ENCODE measurements at places on chromosomes 7 and 10.
A peak's percentile ranks its signal among the peaks of the same experiment; 100 is the strongest.

GRCh38 chr10:102492983-102493382 lies 9.5 kb downstream of the ACTR1A start:
- no peak for DNase-seq

DNA sequence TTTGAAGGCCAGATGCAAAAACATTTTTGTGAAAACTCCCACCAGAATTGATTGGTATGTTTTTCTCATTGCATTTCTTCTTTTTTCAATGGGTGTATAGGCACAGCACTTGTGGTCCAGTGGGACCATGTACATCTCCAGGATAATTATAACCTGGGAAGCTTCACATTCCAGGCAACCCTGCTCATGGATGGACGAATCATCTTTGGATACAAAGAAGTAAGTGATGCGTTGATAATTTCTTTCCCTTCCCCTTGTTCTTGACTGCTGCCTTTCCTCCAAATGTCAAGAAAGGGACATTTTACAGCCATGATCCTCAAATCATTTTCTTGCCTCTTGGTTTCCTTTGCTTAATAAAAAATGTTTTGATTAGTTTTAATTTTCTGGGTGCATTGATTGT lies 331.5 kb downstream of the PLXDC2 start:
- DNase-seq, result no peak

- no peak for DNase-seq
Observed at GRCh38 chr7:119515214-119515613, 757.8 kb upstream of the KCND2 start.

DNA sequence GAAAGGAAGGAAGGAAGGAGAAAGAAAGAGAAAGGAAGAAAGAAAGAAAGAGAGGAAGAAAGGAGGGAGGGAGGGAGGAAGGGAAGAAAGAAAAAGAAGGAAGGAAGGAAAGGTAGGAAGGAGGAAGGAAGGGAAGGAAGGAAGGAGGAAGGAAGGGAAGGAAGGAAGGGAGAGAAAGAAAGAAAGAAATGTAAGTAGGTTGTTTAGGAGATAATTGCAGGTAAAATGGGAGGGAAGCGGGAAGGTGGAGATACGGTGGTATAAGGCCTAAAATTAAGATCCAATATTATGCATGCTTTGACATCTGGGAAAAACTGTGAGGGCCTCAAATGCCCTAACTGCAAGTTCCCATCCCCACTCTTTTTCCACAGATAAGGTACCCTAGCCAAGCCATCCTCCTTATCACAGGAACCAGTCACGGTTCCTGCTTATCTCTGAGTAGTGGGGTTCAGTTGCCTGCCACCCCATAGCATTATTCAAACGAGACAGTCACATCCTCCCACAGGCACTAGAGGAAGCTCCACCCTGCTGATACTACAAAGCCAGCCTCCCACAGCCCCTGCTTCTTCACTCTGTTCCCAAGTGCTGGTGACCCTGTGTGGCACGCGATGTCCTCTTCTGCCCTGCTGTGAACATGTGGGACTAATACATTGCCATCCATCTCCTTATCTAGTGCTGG lies 28.7 kb downstream of the ST8SIA6 start:
- peak; percentile 18 for DNase-seq

DNA sequence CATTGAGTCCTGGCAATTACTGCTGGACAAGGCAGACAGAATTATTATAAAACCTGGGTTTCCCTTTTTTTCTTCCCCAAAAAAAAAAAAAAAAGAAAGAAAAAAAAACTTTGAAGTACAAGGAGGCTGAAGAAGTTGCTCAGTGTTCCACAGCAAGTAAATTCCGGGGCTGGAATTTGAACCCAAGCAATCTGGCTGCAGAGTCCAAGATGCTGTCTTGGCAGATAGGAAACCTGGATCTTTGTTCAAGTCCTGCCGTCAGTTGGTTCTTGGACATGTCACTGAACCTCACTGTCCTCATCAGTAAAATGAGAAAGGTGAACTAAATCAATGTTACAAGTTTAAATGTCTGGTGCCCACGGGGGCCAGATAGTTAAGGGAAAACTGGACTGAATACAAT lies 35.3 kb downstream of the ARID5B start:
- DNase-seq, result no peak

GRCh38 chr7:7706101-7706511 lies 12.3 kb downstream of the RPA3 start:
- no peak for DNase-seq

- no peak for DNase-seq
Observed at GRCh38 chr7:13240349-13240748, 552.9 kb downstream of the ARL4A start.

GRCh38 chr7:85509476-85509875 lies 322.6 kb upstream of the SEMA3D start:
- no peak for DNase-seq

GRCh38 chr7:121262221-121262620 lies 66.6 kb upstream of the WNT16 start:
- no peak for DNase-seq

DNA sequence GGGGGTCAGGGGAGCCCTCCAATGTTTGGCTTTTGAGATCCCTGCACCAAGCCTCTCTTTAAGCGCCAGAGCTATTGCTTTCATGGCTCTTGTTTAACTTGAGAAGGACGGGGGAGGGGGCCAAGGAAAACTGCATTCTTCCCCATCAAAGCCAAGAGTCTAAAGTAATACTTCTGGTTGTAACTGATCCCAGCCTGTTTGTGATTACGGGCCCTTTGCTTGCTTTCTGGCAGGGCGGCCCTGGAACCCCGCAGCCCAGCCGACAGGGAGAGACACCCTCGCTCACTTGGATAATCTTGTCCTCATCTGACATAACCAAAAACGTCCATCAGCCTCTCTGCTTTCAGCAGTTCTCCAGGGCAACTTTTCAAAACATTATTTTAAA lies 154.7 kb downstream of the NEURL1 start:
- no peak for DNase-seq

DNA sequence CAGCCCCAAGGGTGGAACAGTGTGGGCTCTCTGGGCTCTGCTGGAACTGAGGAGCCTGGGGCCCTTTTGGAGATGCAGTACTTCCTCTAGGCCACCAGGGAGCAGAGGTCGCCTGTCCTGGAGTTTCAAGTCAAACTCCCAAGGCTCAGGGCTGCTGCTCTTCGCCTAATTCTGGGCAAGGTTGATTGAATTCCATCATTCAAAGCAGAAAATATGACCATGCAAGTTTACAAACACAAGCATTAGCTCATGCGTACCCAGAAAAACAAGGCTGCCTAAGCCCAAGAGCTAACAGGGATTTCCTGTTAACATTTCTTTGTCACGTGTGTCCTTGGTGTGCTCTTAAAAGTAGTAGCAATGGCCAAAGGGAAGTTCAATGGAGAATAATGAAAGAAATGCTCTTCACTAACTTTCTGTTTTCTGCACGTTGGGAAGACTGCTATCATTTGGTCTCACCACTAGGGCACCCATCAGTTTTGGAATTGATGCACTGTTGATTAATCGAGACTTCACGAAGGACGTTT lies 20.1 kb downstream of the LDB3 start:
- peak; percentile 82 for DNase-seq

GRCh38 chr7:114008696-114009095 lies 89.9 kb upstream of the PPP1R3A start:
- no peak for DNase-seq

GRCh38 chr7:154186811-154187210 lies 134.6 kb downstream of the DPP6 start:
- no peak for DNase-seq

- peak; percentile 3 for DNase-seq
Observed at GRCh38 chr10:19713800-19714525, 102.3 kb upstream of the PLXDC2 start.

GRCh38 chr7:96136600-96137239 lies 185.2 kb downstream of the SLC25A13 start:
- no peak for DNase-seq

DNA sequence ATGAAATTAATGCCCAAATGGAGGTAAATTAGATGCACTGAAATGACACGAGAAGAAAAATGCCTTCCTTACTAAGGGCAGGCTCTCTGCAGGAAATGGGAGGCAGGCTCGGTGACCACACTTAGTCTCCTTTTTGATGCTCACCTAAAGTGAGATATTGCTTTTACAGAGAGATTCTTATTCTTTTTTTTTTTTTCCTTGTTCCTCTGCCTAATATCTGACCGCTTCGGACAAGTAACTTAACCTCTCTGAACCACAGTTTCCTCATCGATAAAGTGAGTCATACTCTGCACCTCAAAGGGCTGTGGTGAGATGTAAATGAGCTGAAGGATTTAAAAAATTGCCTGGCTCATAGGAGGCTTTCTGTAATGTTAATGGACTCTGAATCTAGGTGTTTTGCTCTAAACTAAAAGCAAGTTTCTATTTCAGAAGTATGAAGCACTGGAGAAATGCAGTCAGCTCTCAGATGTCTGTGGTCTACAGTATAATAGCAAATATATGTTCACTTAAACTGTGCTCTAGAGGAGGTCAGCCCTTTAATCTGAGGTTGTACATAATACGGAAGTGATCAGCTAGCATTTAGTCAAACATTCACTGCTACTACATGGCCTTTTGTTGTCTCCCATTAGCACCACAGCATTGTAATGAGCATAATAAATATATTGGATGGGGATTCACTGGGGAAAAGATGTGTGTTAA lies 23.2 kb downstream of the NKX2-3 start:
- DNase-seq, result no peak

- DNase-seq, result no peak
Observed at GRCh38 chr7:130087364-130087763, 17.0 kb downstream of the KLHDC10 start.

- no peak for DNase-seq
Observed at GRCh38 chr7:92680442-92680841, 90.3 kb upstream of the FAM133B start.
